ENCODE measurements at places on chromosomes 4 and X.

- DNase-seq: peak; percentile 55
Measured at GRCh38 chrX:77444075-77444474, 3.1 kb upstream of the FGF16 start.

- no peak for DNase-seq
Measured at GRCh38 chr4:123622572-123622971, 226.0 kb downstream of the SPRY1 start.

DNA sequence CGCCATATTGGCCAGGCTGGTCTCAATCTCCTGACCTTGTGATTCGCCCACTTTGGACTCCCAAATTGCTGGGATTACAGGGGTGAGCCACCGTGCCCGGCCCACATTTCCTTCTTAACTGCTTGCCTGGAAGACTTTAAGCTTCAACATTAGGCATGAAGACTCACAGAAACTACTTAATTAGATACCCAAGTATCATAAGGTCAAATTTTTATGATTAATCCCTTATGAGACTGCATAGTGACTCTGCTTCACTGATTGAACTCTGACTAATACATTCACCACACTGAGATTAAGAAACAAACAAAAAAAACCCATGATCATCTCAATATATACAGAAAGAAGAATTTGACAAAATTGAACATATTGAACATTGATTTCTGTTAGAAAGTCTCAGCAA, 87.4 kb upstream of the KCTD8 start:
- no peak for DNase-seq

GRCh38 chrX:118530219-118530911, 34.8 kb downstream of the DOCK11 start:
- no peak for DNase-seq

DNA sequence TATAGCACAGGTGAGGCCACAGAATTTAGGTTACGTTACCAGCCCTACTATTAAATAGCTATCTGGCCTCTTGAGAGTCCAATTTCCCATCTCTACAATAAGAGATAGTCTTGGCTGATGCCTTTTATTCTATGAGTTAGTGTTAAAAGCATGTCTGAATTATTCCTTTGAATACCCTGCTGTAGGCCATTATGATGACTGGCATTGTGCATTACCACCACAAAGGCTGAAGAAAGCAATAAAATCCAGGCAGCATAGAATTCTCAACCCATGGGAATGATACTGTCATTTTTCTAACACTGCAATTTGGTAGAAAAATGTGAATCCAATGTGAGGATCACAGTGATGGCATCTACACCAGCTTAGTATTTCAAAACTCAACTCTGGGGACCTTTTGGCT, 51.4 kb downstream of the OTC start:
- DNase-seq: no peak

DNA sequence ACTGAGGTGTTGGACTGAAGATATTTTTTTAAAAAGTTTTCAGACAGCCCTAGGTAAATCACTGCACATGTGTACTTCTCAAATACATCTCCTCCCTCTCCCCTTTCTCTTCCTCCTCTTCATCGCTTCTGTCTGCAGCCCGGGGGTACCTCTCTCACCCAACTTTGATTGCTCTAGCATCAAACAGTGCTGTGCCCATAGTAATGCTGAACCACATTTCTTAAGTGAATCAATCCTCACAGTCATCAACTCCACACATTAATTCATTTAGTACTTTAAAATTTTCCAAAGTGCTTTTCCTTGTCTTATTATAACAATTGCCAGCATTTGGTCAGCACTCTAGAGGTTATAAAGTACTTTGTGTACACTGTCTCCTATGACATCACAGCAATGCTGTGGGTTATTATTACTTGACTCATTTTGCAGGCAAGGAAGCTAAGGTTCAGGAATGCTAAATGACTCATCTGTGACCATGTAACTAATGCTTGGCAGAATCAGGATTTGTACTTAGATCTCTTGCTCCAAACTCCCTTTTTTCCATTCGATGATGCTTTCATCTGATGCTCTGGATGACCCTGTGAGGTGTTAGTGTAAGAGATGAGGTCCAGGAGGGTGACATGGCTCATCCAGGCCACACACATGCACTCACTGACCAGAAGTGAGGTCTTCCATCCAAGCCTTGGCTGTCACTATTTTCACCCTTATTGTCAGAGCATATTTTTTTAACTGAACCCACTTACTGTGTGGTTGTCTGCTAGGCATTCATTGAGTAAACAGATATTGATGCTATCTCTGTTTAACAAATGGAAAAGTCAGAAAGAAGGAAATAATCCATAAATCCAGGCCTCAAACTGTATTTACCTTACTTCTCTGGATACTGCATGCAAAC, 58.8 kb downstream of the RHOH start:
- DNase-seq: peak; percentile 92

Measured in dermis blood vessel endothelial cell (primary cell).